ENCODE measurements at places on chromosomes 16 and 17. TPM values are rescaled to one million over a fixed set of nuclear protein-coding genes. Genes with fewer than 3 reads are reported as not detected.

GRCh38 chr16:29023279-29024277 lies 38.7 kb downstream of the LAT start:
- DNase-seq = no peak
- H3K4me3 ChIP-seq = no peak overlapping the region
- H3K27me3 ChIP-seq = no peaks in the 10 kb centered on the region

DNA sequence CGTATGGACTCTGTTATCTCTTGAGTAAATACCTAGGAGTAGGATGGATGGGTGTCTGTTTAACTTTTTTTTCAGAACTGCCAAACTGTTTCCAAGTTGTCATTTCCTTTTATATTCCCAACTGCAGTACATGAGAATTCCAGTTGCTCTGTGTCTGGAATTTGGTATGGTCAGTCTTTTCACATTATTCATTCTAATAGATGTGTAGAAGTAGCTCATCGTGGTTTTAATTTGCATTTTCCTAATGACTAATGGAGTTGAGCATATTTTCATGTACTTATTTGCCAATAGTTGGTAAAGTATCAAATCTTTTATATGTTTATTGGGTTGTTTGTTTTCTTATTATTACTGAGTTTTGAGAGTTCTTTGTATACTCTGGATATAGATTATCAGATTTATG lies 27.0 kb downstream of the MRTFB start:
- no peak overlapping the region for H3K4me3 ChIP-seq
- no peak for DNase-seq
- H3K27me3 ChIP-seq = no peaks in the 10 kb centered on the region

- no peak overlapping the region for H3K4me3 ChIP-seq
- H3K27me3 ChIP-seq = peaks cover 63% of the 10 kb centered on the region
- no peaks in the 10 kb centered on the region for H3K36me3 ChIP-seq
- no peak overlapping the region for H3K27ac ChIP-seq
- no peaks in the 10 kb centered on the region for H3K4me1 ChIP-seq
- DNase-seq = no peak
Observed at GRCh38 chr16:10138881-10139280, 43.3 kb downstream of the GRIN2A start.

GRCh38 chr16:84643180-84643583 lies 5.1 kb upstream of the KLHL36 start:
- peaks cover 6% of the 10 kb centered on the region for H3K27me3 ChIP-seq
- H3K27ac ChIP-seq = no peak overlapping the region
- peak; percentile 64 for DNase-seq
- H3K4me3 ChIP-seq = no peak overlapping the region
- no peaks in the 10 kb centered on the region for H3K4me1 ChIP-seq

DNA sequence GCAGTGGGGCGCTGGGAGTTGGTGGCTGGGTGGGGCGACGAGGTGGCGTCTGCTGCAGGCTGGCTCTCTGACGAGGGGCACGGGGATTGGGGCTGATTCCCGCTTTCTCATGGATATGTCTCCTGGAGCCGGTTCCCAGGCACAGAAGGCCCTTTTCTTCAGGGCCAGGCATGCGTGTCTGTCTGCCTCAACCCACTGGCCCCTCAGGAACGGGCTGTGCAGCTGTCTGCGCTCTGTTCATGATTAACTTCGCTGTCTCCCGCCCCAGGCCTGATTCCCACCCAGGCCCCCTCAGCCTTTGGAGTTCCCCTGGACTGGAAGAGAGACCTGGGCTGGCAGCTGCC lies 53.1 kb downstream of the RAP1GAP2 start:
- H3K4me1 ChIP-seq = no peaks in the 10 kb centered on the region
- H3K27ac ChIP-seq = peak overlapping the region; percentile 41
- H3K36me3 ChIP-seq = no peaks in the 10 kb centered on the region
- H3K4me3 ChIP-seq = no peak overlapping the region
- H3K27me3 ChIP-seq = peaks cover 12% of the 10 kb centered on the region

- H3K27me3 ChIP-seq = no peaks in the 10 kb centered on the region
- H3K36me3 ChIP-seq = no peaks in the 10 kb centered on the region
- no peak for DNase-seq
- H3K4me3 ChIP-seq = no peak overlapping the region
Observed at GRCh38 chr16:5328546-5328945, 231.0 kb upstream of the EEF2KMT start.

- no peaks in the 10 kb centered on the region for H3K4me1 ChIP-seq
- DNase-seq = no peak
- H3K27ac ChIP-seq = no peak overlapping the region
- H3K4me3 ChIP-seq = no peak overlapping the region
- H3K27me3 ChIP-seq = no peaks in the 10 kb centered on the region
- H3K36me3 ChIP-seq = peaks cover 9% of the 10 kb centered on the region
Observed at GRCh38 chr17:32494621-32495358, 8.0 kb downstream of the CDK5R1 start.

GRCh38 chr17:64343833-64344637 lies 46.6 kb downstream of the PECAM1 start:
- H3K27ac ChIP-seq = peak overlapping the region; percentile 85
- H3K4me1 ChIP-seq = peaks cover 7% of the 10 kb centered on the region
- peak; percentile 63 for DNase-seq
- no peak overlapping the region for H3K4me3 ChIP-seq
- H3K27me3 ChIP-seq = no peaks in the 10 kb centered on the region

The KCNAB3 gene
- total RNA-seq = 6.2 TPM

The EFCAB3 gene
- total RNA-seq = not detected

The SKAP1 gene
- total RNA-seq = not detected

The CHAD gene
- total RNA-seq = not detected
